Esophagus (tissue), 2 donors: ENCODE measurements at places on chromosomes 4 and X. TPM values are rescaled to one million over a fixed set of nuclear protein-coding genes. Genes with fewer than 3 reads are reported as not detected.

The NPY5R gene
- 0.04 TPM for polyA plus RNA-seq

The CT55 gene
- polyA plus RNA-seq = not detected

The PIGA gene
- polyA plus RNA-seq = 8.4 TPM

The SPANXN5 gene
- not detected for polyA plus RNA-seq

The SLC25A43 gene
- 34.5 TPM for polyA plus RNA-seq

The PAGE2B gene
- polyA plus RNA-seq = 0.49 TPM

The SLC49A3 gene
- polyA plus RNA-seq = 7.2 TPM

The IL3RA gene
- polyA plus RNA-seq = 2.7 TPM

The SYNPO2 gene
- 22.0 TPM for polyA plus RNA-seq

The FAT1 gene
- 21.0 TPM for polyA plus RNA-seq

The GPR143 gene
- 2.2 TPM for polyA plus RNA-seq

The GASK1B gene
- 1.0 TPM for polyA plus RNA-seq

The MAOA gene
- polyA plus RNA-seq = 22.9 TPM

The CT45A5 gene
- not detected for polyA plus RNA-seq

The MAGEC3 gene
- not detected for polyA plus RNA-seq

The PCDH18 gene
- 0.75 TPM for polyA plus RNA-seq

The BST1 gene
- 1.5 TPM for polyA plus RNA-seq

The CPZ gene
- polyA plus RNA-seq = 3.4 TPM

The EMCN gene
- 3.3 TPM for polyA plus RNA-seq

The RPL34 gene
- polyA plus RNA-seq = 3,753 TPM

The FABP2 gene
- polyA plus RNA-seq = not detected

The SHOX gene
- not detected for polyA plus RNA-seq

The GK gene
- 6.9 TPM for polyA plus RNA-seq

The SPANXD gene
- not detected for polyA plus RNA-seq

The ASIC5 gene
- not detected for polyA plus RNA-seq

The MAML3 gene
- polyA plus RNA-seq = 3.7 TPM

The CTAG1B gene
- polyA plus RNA-seq = not detected

The RPL39 gene
- polyA plus RNA-seq = 5,407 TPM

The GPRASP1 gene
- 2.4 TPM for polyA plus RNA-seq

The MAB21L2 gene
- polyA plus RNA-seq = 0.73 TPM

The SORBS2 gene
- 22.7 TPM for polyA plus RNA-seq
